Stimulated activated CD8-positive, alpha-beta memory T cell treated with anti-CD3 and anti-CD28 coated beads, Interleukin-12 subunit alpha, Interleukin-12 subunit beta, amount 100 ng/mL, for 4 hours (primary cell): ENCODE measurements at places on chromosomes 6 and 20.

DNA sequence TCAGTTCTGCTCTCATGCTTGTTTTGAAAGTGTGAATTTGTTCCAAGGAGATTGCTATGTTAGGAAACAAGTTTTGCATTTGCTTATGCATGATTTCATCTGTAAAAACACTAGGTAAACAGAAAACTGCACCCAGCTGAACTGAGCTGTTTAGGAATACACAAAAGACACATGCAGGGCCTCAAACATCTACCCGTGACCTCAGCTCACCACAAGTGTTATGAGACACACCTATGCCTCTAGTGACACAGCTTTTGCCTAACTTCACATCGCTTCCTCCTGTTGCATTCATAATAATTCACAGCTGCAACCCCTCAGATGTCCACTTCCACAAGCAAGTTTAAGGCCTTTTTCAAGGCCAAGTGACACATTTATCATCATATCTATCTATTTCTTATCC lies 98.0 kb upstream of the SLC24A3 start:
- no peak for DNase-seq

- no peak for DNase-seq
These were observed 283.8 kb downstream of the CDC5L start for GRCh38 chr6:44671333-44671732.

DNA sequence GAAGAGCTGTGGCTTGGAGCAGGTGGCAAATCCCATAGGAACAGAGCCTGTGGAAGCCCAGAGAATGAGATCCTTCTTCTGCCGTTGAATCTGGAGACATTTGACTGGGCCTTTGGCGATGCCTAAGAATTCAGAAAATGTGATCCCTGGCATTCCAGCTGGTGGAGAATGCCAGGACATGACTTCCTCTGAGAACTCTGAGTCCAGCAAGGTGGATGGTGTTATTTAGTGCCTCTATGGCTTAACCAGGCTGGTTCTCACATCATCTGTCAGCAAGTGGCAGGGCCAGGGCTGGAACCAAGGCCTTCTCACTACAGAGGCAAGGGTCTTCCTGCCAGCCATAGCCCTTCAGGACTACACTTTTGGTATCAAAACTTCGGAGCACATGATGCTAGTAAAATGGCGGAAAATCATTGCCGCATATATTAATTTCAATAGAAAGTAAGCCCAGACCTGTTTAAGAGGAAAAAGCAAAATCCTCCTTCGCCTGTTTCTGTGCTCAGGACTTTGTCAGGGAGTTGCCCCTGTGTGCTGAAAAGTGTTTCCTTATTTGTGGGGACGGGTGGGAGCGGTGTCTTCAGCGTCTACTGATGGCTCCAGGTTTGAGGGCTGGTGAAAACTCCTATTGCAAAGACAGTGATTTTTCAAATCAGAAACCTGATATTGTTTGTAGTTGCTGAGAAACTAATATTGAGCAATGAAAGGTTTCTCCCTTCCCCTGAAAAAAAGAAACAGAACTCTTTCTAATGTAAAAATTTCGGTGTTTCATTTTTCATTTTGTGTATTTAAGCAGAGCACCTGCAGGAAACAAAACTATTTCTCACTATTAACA lies 23.9 kb downstream of the DUSP22 start:
- DNase-seq, result no peak

GRCh38 chr6:79408256-79408974 lies 128.8 kb downstream of the LCA5 start:
- no peak for DNase-seq
